Hindlimb muscle (tissue), 1 donor: ENCODE measurements at places on chromosomes 16 and 17.

GRCh38 chr16:80323808-80324195 lies 217.0 kb upstream of the DYNLRB2 start:
- no peak for DNase-seq

- no peak for DNase-seq
These were observed 90.5 kb upstream of the ZNF469 start for GRCh38 chr16:88292007-88292970.

GRCh38 chr17:40487371-40488020 lies 13.9 kb downstream of the TNS4 start:
- DNase-seq = no peak

DNA sequence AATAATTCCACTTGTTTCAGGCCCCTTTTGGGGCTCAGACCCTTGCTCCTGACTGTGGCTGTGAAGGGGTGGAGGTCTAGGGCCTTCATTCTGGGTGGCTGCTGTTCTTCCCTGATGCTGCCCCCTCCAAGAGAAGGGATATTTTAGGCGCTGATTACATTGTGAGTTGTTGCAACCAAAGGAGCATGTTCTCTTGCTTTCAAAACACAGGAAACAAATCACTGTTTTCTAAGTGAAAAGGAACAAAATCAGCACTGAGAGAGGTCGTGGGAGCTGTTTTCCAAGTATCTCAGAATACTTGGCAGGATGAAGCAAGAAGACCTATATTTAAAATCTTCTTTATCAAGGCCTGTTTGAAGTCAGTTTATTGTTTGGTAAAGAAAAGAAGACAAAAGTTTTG lies 25.3 kb upstream of the SEC14L1 start:
- DNase-seq = no peak

GRCh38 chr17:76384987-76385891 lies 830 bp downstream of the SPHK1 start:
- DNase-seq = no peak

DNA sequence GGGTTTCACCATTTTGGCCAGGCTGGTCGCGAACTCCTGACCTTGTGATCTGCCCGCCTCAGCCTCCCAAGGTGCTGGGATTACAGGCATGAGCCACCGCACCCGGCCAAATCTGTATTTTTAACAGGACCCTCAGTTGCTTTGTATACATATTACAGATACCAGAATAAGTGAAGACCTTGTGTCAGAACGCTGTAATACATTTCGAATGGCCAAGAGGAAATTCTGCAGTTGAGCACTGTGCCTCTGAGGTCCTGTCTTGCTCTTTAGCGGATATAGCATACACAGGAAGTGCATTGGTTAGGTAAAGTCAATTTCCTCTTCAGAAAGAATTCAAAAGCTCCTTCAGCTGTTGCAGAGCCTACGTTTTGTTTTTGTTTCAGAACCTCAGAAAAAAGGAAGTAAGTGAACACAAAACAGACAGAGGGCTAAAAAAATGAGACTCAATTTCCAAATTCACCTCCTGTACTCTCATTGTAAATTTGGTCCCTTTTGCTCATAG lies 15.7 kb downstream of the CRLF3 start:
- DNase-seq = no peak

GRCh38 chr16:17945080-17945601 lies 391.4 kb downstream of the NPIPA8 start:
- DNase-seq = no peak

GRCh38 chr16:83890359-83890758 lies 8.6 kb upstream of the MLYCD start:
- DNase-seq = no peak

DNA sequence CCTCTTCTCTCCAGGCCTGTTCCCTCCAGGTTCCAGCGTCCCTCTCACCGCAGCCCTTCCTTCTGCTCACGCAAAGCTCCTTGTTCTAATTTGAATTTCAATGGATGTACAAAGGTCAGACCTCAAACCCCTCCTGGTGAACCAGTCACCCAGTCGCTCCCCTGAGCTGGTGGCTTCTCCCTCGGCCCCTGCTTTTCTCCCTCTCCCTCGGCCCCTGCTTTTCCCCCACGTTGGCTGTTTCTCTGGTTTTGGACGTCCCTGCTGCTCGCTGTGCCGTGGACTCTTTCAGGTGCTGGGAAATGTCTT lies 8.6 kb upstream of the MSLN start:
- DNase-seq = no peak

DNA sequence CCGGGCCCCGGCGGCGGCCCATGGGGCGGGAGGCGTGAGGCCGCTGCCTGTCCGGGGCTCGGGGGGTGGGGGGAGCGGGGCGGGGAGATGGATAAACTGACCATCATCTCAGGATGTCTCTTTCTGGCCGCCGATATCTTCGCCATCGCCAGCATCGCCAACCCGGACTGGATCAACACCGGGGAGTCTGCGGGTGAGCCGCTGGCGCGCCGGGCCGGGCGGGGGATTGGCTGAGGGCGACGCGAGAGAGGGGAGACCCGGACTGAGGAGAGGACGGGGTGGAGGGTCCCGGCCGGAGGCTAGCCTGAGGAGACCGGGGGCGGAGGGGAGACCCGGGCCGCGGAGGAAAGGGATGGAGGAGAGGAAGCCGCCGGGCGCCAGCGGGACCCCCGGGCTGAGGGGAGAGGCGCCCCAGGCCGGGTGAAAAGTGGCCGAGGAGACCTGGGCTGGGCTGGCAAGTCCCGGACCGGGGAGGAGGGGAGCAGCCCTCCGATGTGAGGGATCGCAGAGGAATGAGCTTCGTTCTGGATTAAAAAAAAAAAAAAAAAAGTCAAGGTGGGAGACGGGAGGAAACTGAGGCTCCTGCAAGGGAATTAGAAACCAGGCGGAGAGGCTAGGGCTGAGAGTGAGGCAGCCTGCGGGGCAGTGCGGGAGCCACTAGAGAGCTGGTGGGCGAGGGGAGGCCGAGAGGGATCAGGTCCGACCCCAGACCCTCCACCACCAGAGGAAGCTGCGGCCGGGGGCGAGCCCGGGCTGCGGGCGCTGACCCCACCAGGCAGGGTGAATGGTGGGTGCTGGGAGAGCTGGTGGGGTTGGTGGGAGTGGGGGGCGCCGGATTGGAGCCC lies 526 bp downstream of the MOSMO start:
- no peak for DNase-seq

- no peak for DNase-seq
These were observed 186.8 kb upstream of the ZNF469 start for GRCh38 chr16:88195911-88196465.

GRCh38 chr16:24737391-24737871 lies 8.0 kb downstream of the TNRC6A start:
- no peak for DNase-seq

GRCh38 chr16:50737420-50737959 lies 4.4 kb upstream of the CYLD start:
- DNase-seq = no peak

DNA sequence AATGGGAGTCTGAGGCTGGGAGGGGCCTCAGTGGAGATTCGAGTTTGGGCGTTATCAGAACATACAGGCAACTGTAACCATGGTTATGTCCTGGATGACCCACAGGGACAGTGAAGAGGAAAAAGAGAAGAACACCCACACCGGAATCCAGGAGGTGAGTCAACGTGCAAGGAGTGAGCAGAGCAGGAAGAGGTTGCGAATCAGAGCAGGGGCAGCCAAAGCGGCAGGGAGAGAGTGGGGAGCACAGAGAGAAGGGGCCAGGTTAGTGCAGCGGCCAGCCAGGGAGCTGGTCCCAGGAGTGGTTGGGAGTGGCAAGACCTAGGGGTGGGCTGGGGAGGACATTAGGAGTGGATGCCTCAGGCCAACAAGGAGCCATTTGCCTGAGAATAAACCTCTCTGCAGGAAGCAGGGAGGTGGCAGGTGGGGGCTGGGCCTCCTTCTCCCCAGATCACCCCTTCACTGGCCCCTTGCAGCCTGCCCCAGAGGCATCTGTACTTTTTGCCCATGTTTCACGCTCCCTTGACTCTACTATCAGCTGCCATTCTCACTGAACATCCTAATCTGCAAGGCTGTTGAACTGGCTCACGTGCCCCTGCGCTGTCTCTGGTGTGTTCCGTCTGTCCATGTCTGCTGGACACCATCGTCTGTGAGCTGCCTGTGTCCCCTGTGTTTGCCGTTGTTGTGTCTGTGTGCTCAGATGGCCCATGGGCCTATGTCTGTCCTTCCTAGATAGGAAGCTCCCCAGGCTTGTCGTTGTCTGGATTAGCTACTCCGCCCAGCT lies 5.1 kb downstream of the KRT13 start:
- no peak for DNase-seq

DNA sequence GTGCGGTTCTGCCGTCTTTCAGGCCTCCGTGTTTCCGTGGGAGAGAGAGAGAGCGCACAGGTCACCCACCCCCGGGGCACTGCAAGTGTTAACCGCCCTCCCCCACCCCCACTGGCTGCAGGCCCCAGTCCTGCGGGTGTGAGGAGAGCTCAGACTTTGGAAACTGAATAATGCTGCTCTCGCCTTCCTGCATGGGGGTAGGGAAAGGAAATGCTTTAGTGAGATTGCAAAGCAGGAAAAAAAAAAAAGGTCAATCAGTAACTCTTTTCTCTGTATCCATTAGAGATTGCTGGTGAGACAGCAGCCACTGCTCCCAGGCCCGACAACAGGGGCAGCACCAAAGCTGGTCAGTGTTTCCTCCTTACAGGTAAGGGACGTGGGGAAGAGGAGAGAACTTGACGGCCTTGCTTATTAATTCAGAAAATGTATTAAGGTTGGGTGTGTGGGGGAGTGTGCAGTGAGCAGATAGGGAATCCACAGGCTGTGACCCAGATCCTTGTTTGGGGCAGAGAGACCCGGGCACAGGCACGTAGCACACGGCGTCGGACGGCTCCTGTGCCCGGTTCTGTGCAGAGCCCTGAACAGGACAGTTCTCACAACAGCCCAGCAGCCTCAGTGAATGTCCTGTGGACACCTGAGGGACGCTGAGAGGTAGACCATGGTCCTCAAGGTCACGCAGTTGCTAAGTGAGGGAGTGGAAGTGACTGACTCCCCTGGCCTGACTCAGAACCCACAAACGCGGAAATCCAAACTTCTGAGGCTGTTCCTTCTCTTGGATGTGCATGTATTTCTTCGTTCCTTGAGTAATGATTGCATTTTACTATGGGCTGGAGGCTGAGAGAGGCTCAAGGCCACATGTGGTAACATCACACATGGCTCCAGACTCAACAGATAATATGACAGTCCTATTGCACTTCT lies 156.5 kb downstream of the FOXL1 start:
- DNase-seq = no peak
